ENCODE measurements at places on chromosomes 1 and 21.

DNA sequence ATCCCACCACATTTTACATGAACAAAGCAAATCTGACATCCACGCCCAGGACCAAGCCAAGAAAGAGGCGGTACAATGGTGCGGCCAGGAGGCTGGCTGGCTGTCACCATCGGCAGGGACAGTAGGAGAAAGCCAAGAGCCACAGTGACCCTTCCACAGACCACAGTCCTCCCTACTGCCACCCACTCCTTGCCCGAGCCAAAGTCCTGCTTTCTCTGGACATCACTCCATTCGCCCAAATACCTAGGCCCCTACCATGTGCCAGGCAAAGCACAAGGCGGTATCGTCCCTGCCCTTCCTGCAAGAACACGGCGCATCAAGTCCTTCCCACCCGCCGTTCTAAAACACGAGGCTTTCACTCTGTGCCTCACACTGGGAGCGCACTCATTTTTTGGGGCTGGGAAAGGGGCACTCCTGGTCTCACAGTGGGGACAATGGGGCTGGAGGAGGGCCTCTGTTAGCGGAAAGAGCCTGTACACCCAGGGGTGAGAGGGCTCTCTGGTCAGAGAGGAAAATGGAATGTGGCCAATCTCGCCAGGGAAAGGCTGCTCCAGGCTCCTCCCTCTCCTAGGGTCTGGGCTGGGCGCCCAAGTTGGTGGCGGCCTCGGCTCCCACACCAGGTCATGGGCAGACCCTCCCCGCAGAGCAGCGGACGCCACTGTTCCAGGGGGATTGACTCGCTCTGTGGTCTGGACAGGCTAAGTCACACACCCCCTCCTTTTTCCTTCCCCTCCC, 26.5 kb downstream of the SSBP3 start:
- peaks cover 72% of the 10 kb centered on the region for H3K4me1 ChIP-seq
- DNase-seq: no peak
- no peaks in the 10 kb centered on the region for H3K27me3 ChIP-seq
- H3K27ac ChIP-seq: no peak overlapping the region
- peaks cover 35% of the 10 kb centered on the region for H3K36me3 ChIP-seq

GRCh38 chr21:32467291-32467690, 54.8 kb downstream of the EVA1C start:
- no peak overlapping the region for H3K27ac ChIP-seq
- DNase-seq: no peak
- no peaks in the 10 kb centered on the region for H3K27me3 ChIP-seq
- H3K4me1 ChIP-seq: peaks cover 4% of the 10 kb centered on the region
- H3K4me3 ChIP-seq: no peak overlapping the region

- no peak overlapping the region for H3K27ac ChIP-seq
- H3K27me3 ChIP-seq: no peaks in the 10 kb centered on the region
- peaks cover 36% of the 10 kb centered on the region for H3K36me3 ChIP-seq
- no peak for DNase-seq
Measured at GRCh38 chr21:33441489-33442477, 38.0 kb downstream of the TMEM50B start.

GRCh38 chr1:204706838-204707509, 21.4 kb upstream of the LRRN2 start:
- H3K27me3 ChIP-seq: peaks cover 15% of the 10 kb centered on the region
- H3K36me3 ChIP-seq: no peaks in the 10 kb centered on the region
- DNase-seq: no peak
- no peak overlapping the region for H3K27ac ChIP-seq
- no peak overlapping the region for H3K4me3 ChIP-seq
- peaks cover 13% of the 10 kb centered on the region for H3K4me1 ChIP-seq

DNA sequence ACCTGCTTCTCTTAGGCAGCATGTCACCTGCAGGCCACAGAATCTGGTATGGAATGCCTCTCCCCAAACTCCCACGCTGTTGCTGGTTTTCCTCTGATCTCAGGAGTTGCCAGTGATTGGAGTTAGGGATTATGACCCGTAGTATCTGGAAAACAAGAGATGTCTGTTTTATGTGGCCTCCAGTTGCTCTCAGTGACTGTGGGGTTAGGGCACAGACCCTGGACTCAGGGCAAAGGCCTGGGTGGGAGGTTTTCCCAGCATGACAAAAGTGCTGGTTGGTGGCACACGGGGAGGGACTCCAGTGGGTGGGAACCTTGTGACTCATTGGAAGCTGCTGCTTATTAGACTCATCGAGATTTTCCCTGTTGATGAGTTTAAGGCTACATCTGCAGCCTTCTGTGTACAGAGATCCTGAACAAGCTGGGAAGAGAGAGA, at the start of gene NR1I3:
Gene NR1I3 (minus strand): TSS at position 165 of the 435 bp plus-strand sequence. CDS start 1,638 bp downstream, outside the sequence.
- H3K4me1 ChIP-seq: no peaks in the 10 kb centered on the region
- DNase-seq: no peak
- no peak within 1 kb of the TSS for H3K4me3 ChIP-seq
- peaks cover 3% of the 10 kb centered on the region for H3K27me3 ChIP-seq
- no peaks in the 10 kb centered on the region for H3K36me3 ChIP-seq

DNA sequence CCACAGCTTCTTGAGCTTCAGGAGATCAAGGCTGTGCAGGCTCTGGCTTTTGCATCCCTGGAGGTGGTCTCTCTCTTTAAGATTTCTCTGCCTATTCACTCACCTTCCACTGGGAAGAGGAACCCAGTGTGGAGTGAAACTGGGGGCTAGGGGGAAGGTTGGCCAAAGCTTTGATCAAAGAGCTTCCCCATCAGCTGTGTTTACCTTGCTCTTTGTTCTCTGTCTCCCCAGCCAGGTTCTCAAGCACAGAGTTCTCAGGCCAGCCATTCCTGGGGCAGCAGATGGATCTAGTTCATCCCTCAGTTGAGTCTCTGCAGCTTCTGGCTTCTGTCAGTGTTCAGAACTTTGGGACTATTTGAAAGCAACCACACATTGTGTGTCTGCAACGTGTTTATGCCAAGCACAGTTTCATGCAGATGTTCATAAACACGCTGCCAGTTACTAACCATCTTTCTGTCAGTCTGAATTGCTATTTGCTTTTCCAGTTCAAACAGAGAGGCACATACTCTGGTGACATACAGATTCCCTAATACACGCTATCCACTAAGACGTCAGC, 17.2 kb upstream of the MRPS14 start:
- H3K4me3 ChIP-seq: no peak overlapping the region
- H3K36me3 ChIP-seq: no peaks in the 10 kb centered on the region
- no peaks in the 10 kb centered on the region for H3K4me1 ChIP-seq
- H3K27me3 ChIP-seq: no peaks in the 10 kb centered on the region
- H3K27ac ChIP-seq: no peak overlapping the region

GRCh38 chr1:12480748-12481362, 137.2 kb downstream of the DHRS3 start:
- H3K27me3 ChIP-seq: no peaks in the 10 kb centered on the region
- H3K4me1 ChIP-seq: peaks cover 65% of the 10 kb centered on the region
- H3K4me3 ChIP-seq: no peak overlapping the region
- peak overlapping the region; percentile 86 for H3K27ac ChIP-seq
- peaks cover 67% of the 10 kb centered on the region for H3K36me3 ChIP-seq
- DNase-seq: peak; percentile 60

- no peak overlapping the region for H3K4me3 ChIP-seq
- no peaks in the 10 kb centered on the region for H3K27me3 ChIP-seq
- H3K27ac ChIP-seq: no peak overlapping the region
- H3K36me3 ChIP-seq: no peaks in the 10 kb centered on the region
- H3K4me1 ChIP-seq: no peaks in the 10 kb centered on the region
Measured at GRCh38 chr1:54510715-54511270, 37.2 kb upstream of the ACOT11 start.

- no peak overlapping the region for H3K27ac ChIP-seq
- H3K27me3 ChIP-seq: no peaks in the 10 kb centered on the region
- H3K4me3 ChIP-seq: no peak overlapping the region
- H3K36me3 ChIP-seq: no peaks in the 10 kb centered on the region
Measured at GRCh38 chr21:42039911-42040351, 29.8 kb upstream of the ZBTB21 start.

GRCh38 chr1:11362547-11363021, 89.6 kb downstream of the UBIAD1 start:
- no peak for DNase-seq
- H3K4me1 ChIP-seq: no peaks in the 10 kb centered on the region
- no peak overlapping the region for H3K4me3 ChIP-seq
- peaks cover 7% of the 10 kb centered on the region for H3K27me3 ChIP-seq
- H3K36me3 ChIP-seq: no peaks in the 10 kb centered on the region
- H3K27ac ChIP-seq: no peak overlapping the region

DNA sequence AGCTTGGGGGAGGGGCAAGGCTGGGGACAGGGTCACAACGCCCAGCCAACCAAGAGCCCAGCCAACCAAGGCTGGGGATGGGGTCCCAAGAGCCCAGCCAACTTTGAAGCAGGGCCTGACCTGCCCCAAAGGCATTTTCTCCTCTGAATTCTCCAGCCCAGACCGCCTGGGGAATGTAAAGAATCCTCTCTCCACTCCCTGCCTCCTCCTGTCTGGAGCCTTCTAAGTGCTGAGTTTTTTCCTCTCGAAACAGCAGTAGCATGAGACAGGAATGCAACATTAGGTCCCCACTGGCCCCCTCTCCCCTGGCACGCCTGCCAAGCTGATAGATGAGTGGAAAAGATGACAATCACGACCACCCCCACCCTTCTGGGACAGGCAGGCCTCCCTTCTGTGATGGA, 17.0 kb downstream of the C1orf198 start:
- H3K27ac ChIP-seq: no peak overlapping the region
- no peaks in the 10 kb centered on the region for H3K4me1 ChIP-seq
- H3K36me3 ChIP-seq: peaks cover 16% of the 10 kb centered on the region
- DNase-seq: no peak
- no peak overlapping the region for H3K4me3 ChIP-seq

- no peak overlapping the region for H3K27ac ChIP-seq
- DNase-seq: no peak
- peaks cover 10% of the 10 kb centered on the region for H3K36me3 ChIP-seq
- peaks cover 7% of the 10 kb centered on the region for H3K4me1 ChIP-seq
- no peak overlapping the region for H3K4me3 ChIP-seq
- H3K27me3 ChIP-seq: no peaks in the 10 kb centered on the region
Measured at GRCh38 chr1:243487649-243488227, 231.9 kb downstream of the SDCCAG8 start.

DNA sequence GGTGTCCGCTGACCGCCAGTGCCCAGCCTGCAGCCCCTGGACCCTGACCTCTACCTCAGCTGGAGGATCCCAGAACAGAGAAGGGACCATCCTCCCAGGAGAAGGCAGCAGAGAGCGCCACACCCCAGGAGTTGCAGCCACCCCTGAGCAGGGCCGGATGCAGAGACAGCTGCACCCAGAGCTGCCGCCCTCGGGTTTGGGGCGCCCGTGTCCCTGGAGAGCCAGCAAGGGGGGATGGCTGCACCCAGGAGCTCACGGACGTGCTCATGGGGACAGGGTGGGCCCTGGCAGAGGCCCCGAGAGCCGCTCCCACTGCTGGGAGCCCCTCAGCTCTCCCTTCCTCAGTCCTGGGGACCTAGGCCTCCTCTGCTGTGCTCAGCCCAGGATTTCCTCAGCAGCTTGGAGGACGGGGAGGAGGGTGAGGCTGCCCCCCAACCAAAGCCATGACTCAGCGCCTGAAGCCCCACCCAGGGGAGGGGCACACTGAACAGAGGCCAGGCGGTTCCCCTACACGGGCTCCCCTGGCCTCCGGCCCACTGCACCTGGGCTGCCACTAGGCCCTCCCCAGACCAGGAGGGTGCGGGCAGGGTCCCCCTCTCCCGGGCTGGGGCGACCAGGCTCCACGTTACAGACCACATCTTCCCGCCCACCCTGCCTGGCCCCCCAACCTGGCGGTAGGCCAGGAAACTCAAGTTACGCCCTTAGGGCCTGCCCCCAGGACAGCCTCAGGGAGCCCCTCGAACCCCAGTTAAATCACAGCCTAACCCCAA, 2.2 kb downstream of the ACAP3 start:
- H3K27me3 ChIP-seq: no peaks in the 10 kb centered on the region
- peak overlapping the region; percentile 90 for H3K27ac ChIP-seq
- peak overlapping the region; percentile 85 for H3K4me3 ChIP-seq
- peak; percentile 82 for DNase-seq

DNA sequence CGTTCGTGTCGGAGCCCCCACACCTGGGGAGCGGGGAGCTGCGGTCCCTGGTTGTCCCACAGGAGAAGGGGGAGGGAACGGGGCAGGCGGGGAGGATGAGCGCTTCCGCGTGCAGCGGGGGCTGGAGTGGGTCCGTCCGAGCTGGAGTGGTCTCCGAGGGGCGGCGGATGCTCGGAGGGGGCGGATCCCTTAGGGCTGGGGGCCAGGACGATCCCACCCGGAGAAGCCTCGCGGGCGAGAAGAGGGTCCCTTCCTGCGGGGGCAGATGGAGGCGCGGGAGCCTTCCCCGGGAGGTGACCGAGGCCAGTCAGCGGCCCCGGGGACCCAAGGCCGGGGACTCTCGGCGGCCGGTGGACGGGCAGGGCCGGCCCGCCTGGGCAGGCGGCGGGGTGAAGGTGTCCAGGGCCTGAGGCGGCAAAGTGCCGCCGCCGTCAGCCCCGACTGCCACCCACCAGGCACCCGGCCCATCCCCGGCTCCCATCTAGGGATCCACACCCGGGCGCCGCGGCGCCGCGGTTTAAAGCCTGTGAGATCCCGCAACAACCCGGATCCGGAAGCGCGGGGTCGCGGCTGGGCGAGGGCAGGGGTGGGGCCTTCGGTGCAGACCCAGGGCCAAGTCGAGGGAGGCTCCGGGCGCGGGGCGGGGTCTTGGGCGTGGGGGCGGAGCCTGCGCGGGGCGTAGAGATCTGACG, 5.3 kb upstream of the CCDC27 start:
- H3K27me3 ChIP-seq: no peaks in the 10 kb centered on the region
- peak; percentile 94 for DNase-seq
- peaks cover 36% of the 10 kb centered on the region for H3K4me1 ChIP-seq
- H3K27ac ChIP-seq: peak overlapping the region; percentile 86
- H3K4me3 ChIP-seq: peak overlapping the region; percentile 81

GRCh38 chr1:201511941-201512539, 5.1 kb upstream of the CSRP1 start:
- peaks cover 6% of the 10 kb centered on the region for H3K36me3 ChIP-seq
- no peak overlapping the region for H3K4me3 ChIP-seq
- no peaks in the 10 kb centered on the region for H3K27me3 ChIP-seq

- H3K4me1 ChIP-seq: no peaks in the 10 kb centered on the region
- DNase-seq: no peak
- H3K27ac ChIP-seq: no peak overlapping the region
- no peak overlapping the region for H3K4me3 ChIP-seq
- H3K27me3 ChIP-seq: peaks cover 3% of the 10 kb centered on the region
- no peaks in the 10 kb centered on the region for H3K36me3 ChIP-seq
Measured at GRCh38 chr1:220335668-220336067, 63.4 kb upstream of the RAB3GAP2 start.

DNA sequence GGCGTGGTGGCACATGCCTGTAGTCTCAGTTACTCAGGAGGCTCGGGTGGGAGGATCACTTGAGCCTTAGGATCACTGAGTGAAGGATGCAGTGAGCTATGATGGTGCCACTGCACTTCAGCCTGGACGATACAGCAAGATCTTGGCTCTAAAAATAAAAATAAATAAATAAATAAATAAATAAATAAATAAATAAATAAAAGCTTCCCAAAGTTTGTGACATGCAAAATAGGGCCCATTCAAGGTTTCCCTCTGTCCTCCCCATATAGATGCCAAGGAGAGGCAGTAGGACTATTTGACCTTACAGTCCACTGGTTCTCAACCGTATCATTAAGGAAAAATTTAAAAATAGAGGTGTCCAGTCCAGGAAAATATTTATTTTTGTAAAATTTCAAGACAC, 41.2 kb downstream of the ZBTB8OS start:
- H3K36me3 ChIP-seq: no peaks in the 10 kb centered on the region
- H3K4me3 ChIP-seq: no peak overlapping the region
- no peak overlapping the region for H3K27ac ChIP-seq
- peaks cover 7% of the 10 kb centered on the region for H3K4me1 ChIP-seq

Data from activated T-cell treated with anti-CD3 and anti-CD28 coated beads, Interleukin-2, amount 50 U/mL, for 24 hours (primary cell).